ENCODE measurements at places on chromosomes 16 and 17.

- DNase-seq = no peak
Measured at GRCh38 chr16:72827866-72828265, 220.1 kb downstream of the ZFHX3 start.

- no peak for DNase-seq
Measured at GRCh38 chr16:88088161-88088581, 136.9 kb downstream of the BANP start.

- DNase-seq = no peak
Measured at GRCh38 chr17:77489239-77489892, 348.6 kb downstream of the SEC14L1 start.

DNA sequence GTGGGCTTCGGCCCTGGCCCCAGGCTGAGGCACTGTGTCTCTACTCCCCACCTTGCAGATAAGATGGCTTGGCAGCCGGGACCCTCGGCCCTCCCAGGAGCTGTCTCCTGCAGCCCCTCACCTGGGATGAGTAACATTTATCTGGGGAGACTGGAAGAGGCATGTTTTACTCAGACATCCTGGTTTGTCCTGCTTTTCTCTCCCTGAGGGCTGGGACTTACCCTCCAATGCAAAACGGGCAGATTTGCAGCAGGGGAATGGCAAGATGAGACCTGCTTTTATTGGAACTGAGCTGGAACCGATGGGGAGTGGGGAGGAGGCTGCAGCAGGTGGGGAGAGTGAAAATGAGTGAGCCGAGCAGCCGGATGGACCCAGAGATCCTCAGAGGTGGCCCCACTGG is 27.3 kb upstream of the UBE2G1 start:
- DNase-seq = no peak

- no peak for DNase-seq
Measured at GRCh38 chr16:929227-930073, 41.3 kb downstream of the LMF1 start.

- DNase-seq = no peak
Measured at GRCh38 chr16:2155977-2156848, 631 bp downstream of the TRAF7 start.

DNA sequence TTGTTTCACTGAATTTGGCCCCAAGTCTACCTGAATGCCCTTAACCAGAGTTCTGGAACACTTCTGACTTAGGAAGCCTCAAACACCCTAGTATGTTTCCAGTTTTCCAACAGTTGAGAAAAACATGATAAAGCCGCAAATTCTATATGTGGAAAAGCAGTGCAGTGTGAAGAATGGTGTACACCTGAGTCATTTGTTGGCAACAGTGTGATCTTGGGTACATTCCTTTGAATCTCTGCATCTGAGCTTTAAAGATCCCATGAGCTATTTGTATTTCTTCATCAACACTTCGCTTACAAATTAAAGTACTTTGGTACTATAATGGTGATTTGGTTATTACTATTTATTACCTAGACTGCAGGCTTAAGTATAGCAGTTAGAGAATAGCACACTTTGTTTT is 93.6 kb upstream of the TBX2 start:
- DNase-seq = no peak

Measured in CD4-positive, alpha-beta T cell treated with Interleukin-12 subunit alpha and Interleukin-12 subunit beta, for 1 hour (primary cell).